ENCODE measurements at places on chromosomes 5 and 9.

- no peak for DNase-seq
- no peaks in the 10 kb centered on the region for H3K27me3 ChIP-seq
- no peak overlapping the region for H3K4me3 ChIP-seq
- no peak overlapping the region for H3K27ac ChIP-seq
- H3K4me1 ChIP-seq = peaks cover 6% of the 10 kb centered on the region
Observed at GRCh38 chr9:7104625-7105024, 346.9 kb downstream of the KDM4C start.

GRCh38 chr9:37105234-37105633 is 15.1 kb upstream of the ZCCHC7 start:
- H3K27me3 ChIP-seq = peaks cover 7% of the 10 kb centered on the region
- no peak for DNase-seq
- no peaks in the 10 kb centered on the region for H3K36me3 ChIP-seq

DNA sequence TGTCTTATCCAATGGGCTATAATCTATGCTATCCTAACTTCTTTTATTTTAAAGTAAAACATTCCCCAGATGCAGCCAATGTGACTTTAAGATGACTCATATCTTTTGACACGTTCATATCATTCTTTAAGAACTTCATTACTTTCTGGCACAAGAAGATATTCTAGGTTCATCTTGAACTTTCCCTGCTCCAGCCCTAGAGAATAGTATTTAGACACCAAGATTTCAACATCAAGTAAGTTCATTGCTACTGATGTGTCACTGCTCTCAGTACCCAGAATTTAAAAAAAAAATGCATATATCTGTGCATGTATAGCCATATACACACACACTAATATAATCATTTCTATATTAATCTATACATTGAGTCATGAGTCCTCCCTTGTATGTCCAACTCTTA is 175.2 kb downstream of the SAXO1 start:
- no peaks in the 10 kb centered on the region for H3K27me3 ChIP-seq
- H3K4me3 ChIP-seq = no peak overlapping the region
- no peaks in the 10 kb centered on the region for H3K36me3 ChIP-seq
- peaks cover 16% of the 10 kb centered on the region for H3K4me1 ChIP-seq

GRCh38 chr5:174172566-174172965 is 127.1 kb downstream of the NSG2 start:
- no peaks in the 10 kb centered on the region for H3K36me3 ChIP-seq
- H3K4me3 ChIP-seq = no peak overlapping the region
- H3K27ac ChIP-seq = no peak overlapping the region
- peaks cover 14% of the 10 kb centered on the region for H3K27me3 ChIP-seq
- H3K4me1 ChIP-seq = no peaks in the 10 kb centered on the region

DNA sequence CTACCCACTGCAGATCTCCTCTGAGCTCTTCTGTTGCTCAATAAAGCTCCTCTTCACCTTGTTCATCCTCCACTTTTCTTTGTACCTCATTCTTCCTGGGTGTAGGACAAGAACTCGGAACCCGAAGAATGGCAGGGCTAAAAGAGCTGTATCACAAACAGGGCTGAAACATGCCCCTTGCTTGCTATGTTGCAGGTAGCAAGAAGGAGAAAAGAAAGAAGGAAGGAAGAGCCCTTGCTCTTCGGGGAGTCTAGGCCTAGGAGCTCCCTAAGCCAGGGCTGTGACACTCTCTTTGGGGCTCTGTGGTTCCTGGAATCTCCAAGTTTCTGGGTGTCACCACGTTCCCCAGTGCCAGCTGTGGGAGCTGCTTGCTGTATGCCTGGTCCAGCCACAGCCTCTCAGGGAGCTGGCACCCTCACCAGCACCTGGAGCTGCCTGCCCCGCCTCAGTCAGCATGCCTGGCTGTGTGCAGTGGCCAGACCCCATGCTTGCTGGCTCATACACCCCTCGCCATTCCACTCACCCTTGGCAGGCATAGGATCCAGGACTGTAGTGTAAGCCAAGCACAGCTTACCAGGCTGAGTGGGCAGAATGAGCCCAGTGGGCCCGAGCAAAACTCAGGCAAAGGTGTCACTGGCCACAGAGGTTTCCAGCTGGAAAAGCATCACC is 274.8 kb upstream of the ADRA1B start:
- H3K27ac ChIP-seq = no peak overlapping the region
- no peak overlapping the region for H3K4me3 ChIP-seq
- H3K36me3 ChIP-seq = peaks cover 4% of the 10 kb centered on the region
- H3K27me3 ChIP-seq = peaks cover 29% of the 10 kb centered on the region
- no peaks in the 10 kb centered on the region for H3K4me1 ChIP-seq

GRCh38 chr9:114121227-114122135 is 22.4 kb upstream of the KIF12 start:
- no peak for DNase-seq
- peaks cover 25% of the 10 kb centered on the region for H3K27me3 ChIP-seq
- H3K27ac ChIP-seq = no peak overlapping the region
- H3K4me3 ChIP-seq = no peak overlapping the region
- peaks cover 4% of the 10 kb centered on the region for H3K4me1 ChIP-seq

- no peak for DNase-seq
- H3K4me3 ChIP-seq = no peak overlapping the region
- H3K27me3 ChIP-seq = no peaks in the 10 kb centered on the region
- H3K36me3 ChIP-seq = peaks cover 3% of the 10 kb centered on the region
- no peak overlapping the region for H3K27ac ChIP-seq
- peaks cover 8% of the 10 kb centered on the region for H3K4me1 ChIP-seq
Observed at GRCh38 chr9:75911390-75911789, 20.9 kb downstream of the PCSK5 start.

DNA sequence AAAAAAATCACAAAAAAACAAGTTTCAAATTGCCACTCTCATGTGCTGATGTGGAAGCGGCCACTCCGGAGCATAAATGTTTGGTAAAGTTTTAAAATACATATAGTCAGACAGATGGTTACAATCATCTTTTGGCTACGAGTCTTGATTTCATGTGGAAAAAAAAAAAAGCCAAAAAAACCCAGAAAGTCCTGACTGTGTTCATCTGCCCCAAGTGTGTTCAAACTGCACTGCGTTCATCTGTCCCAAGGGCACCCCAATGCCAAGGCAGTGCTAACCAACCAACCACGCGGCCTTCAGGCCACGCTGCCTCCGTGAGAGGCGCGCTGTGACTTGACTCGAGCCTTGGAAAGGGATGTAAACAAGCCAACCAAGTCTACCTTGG is 127.1 kb downstream of the MYO10 start:
- H3K36me3 ChIP-seq = peaks cover 2% of the 10 kb centered on the region
- H3K27me3 ChIP-seq = no peaks in the 10 kb centered on the region
- no peak overlapping the region for H3K4me3 ChIP-seq

DNA sequence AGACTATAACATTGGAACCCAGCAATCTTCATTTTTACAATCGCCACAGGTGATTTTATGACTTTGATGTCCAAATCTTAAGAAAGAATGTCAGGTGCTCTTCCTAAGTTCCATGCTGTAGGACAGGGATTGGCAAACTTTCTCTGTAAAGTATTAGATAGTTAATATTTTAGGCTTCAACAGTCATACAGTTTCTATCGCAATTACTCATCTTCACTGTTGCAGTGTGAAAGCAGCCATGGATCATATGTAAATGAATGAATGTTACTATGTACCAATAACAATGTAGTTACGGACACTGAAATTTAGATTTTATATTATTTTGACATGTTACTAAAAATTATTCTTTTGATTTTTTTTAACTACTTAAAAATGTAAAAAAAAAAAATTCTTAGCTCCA is 169.7 kb downstream of the DTWD2 start:
- peaks cover 11% of the 10 kb centered on the region for H3K36me3 ChIP-seq
- no peaks in the 10 kb centered on the region for H3K4me1 ChIP-seq
- no peak overlapping the region for H3K27ac ChIP-seq
- H3K27me3 ChIP-seq = no peaks in the 10 kb centered on the region
- no peak for DNase-seq

- no peak overlapping the region for H3K4me3 ChIP-seq
- no peak for DNase-seq
- no peaks in the 10 kb centered on the region for H3K27me3 ChIP-seq
- H3K27ac ChIP-seq = peak overlapping the region; percentile 79
Observed at GRCh38 chr9:12935714-12936113, 160.9 kb downstream of the LURAP1L start.

- H3K27ac ChIP-seq = no peak overlapping the region
- H3K4me1 ChIP-seq = peaks cover 8% of the 10 kb centered on the region
- no peak for DNase-seq
- H3K36me3 ChIP-seq = no peaks in the 10 kb centered on the region
- H3K27me3 ChIP-seq = no peaks in the 10 kb centered on the region
Observed at GRCh38 chr9:4936277-4936676, 48.8 kb upstream of the JAK2 start.

- peaks cover 4% of the 10 kb centered on the region for H3K36me3 ChIP-seq
- no peak overlapping the region for H3K27ac ChIP-seq
- peaks cover 55% of the 10 kb centered on the region for H3K27me3 ChIP-seq
- no peaks in the 10 kb centered on the region for H3K4me1 ChIP-seq
Observed at GRCh38 chr5:136228136-136228757, 35.3 kb upstream of the SMIM32 start.

DNA sequence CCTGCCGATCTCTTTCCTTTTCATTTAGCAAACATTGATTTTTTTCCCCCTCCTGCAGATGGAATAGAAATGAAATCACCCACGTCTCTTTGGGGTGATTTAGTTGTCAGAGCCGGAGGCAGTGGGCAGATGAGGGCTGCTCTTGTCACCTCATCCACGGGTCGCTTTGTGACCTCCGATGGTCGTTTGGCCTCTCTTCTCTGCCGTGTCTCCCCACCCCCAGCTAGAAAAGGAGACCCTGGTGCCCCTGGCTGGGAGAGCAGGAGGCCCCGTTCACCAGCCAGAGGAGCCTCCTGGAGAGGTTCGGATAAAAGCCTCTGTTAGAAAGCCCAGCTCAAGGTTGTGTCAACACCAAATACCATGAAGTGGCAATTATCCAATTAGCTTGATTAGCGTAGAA is 21.6 kb upstream of the RXRA start:
- H3K4me1 ChIP-seq = no peaks in the 10 kb centered on the region
- no peak overlapping the region for H3K27ac ChIP-seq
- no peak overlapping the region for H3K4me3 ChIP-seq
- peaks cover 4% of the 10 kb centered on the region for H3K27me3 ChIP-seq
- peaks cover 2% of the 10 kb centered on the region for H3K36me3 ChIP-seq

- DNase-seq = no peak
- H3K4me1 ChIP-seq = peaks cover 24% of the 10 kb centered on the region
- peak overlapping the region; percentile 37 for H3K27ac ChIP-seq
- no peaks in the 10 kb centered on the region for H3K27me3 ChIP-seq
- H3K36me3 ChIP-seq = no peaks in the 10 kb centered on the region
- H3K4me3 ChIP-seq = no peak overlapping the region
Observed at GRCh38 chr5:36373527-36374086, 71.9 kb upstream of the RANBP3L start.

DNA sequence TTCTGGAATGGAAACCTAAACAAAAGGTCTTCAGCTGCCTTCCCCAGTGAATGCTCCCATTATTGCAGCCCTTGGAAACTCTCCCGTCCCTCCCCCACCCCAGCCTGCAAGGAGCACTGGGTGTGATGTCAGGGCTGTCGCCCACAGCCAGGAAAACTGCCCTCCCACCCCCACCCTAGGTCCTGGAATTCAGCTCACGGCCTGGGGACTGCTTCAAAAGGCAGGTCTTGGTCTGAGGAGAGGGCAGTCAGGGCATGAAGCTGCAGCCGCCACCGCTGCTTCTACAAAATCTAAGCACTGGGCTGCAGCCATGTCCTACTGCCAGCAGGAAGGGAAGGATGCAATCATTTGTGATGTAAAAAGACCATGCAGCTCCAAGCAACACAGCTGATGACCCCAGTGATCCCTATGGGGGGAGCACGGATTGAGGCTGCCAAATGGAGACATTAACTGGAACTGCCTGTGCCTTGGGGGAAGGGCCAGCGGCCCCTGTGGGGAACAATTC is 11.4 kb downstream of the GRHPR start:
- peaks cover 15% of the 10 kb centered on the region for H3K36me3 ChIP-seq
- H3K4me1 ChIP-seq = peaks cover 12% of the 10 kb centered on the region
- H3K27ac ChIP-seq = no peak overlapping the region

GRCh38 chr5:138230261-138230660 is 17.1 kb upstream of the CDC23 start:
- H3K36me3 ChIP-seq = peaks cover 2% of the 10 kb centered on the region
- DNase-seq = no peak
- H3K4me1 ChIP-seq = peaks cover 18% of the 10 kb centered on the region
- no peaks in the 10 kb centered on the region for H3K27me3 ChIP-seq
- H3K27ac ChIP-seq = peak overlapping the region; percentile 79
- H3K4me3 ChIP-seq = no peak overlapping the region

DNA sequence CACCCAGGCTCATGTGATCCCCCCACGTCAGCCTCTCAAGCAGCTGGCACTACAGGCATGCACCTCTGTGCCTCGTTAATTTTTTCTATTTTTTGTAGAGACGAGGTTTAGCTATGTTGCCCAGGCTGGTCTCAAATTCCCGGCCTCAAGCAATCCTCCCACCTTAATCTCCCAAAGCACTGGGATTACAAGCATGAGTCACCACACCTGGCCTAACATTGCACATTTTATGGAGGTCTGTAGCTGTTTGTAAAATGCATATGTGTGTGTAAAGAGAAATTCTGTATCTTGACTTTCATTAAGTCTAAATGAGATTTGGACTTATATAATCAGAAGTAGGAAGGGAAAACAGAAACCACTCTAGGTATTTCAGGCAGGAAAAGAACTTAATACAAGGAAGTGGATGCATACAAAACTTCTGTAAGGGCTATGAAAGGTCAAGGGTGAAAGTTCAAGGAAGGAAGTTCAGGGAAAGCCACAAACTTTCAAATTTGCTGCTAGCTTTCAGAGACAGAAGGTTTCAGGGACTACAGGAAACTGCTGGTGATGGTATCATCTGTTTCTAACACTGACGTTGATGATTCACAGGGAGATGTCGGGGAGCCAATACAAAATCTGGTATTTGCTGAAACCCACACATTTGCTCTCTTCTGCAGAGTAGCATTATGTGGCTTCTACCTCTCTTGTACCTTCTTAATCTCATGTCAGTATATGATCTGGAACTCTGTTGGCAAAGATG is 209.4 kb downstream of the PIK3R1 start:
- peaks cover 19% of the 10 kb centered on the region for H3K4me1 ChIP-seq
- peaks cover 2% of the 10 kb centered on the region for H3K36me3 ChIP-seq
- no peak overlapping the region for H3K27ac ChIP-seq
- no peak for DNase-seq
- no peaks in the 10 kb centered on the region for H3K27me3 ChIP-seq

- peak overlapping the region; percentile 93 for H3K4me3 ChIP-seq
- H3K27ac ChIP-seq = peak overlapping the region; percentile 27
- H3K36me3 ChIP-seq = peaks cover 2% of the 10 kb centered on the region
- DNase-seq = no peak
- peaks cover 5% of the 10 kb centered on the region for H3K27me3 ChIP-seq
Observed at GRCh38 chr9:4490705-4491625, 697 bp downstream of the SLC1A1 start.

All from chondrocyte (in vitro differentiated cells).